ENCODE measurements at places on chromosomes 1 and 21. TPM values are rescaled to one million over a fixed set of nuclear protein-coding genes. Genes with fewer than 3 reads are reported as not detected.

NOTCH2 gene
- total RNA-seq = 46.2 TPM

COL6A1 gene
- 4.3 TPM for total RNA-seq

MMEL1 gene
- total RNA-seq = 1.6 TPM

JTB gene
- total RNA-seq = 204 TPM

LCE1E gene
- total RNA-seq = not detected

TMEM54 gene
- total RNA-seq = 1.4 TPM

DNA sequence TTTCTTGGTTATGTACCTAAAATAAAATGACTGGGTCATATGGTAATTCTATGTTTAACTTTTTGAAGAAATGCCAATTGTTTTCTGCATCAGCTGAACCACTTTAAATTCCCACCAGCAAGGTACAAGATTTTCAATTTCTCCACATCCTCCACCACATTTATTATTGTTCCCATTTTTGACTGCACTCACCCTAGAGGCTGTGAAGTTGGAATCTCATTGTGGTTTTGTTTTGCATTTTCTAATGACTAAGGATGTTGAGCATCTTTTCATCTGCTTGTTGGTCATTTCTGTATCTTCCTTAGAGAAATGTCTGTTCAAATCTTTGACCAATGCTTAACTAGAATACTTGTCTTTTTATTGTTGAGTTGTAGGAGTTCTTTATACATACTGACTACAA is 72.5 kb downstream of the ASTN1 start:
- DNase-seq = no peak
- no peak overlapping the region for H3K27ac ChIP-seq
- H3K36me3 ChIP-seq = no peaks in the 10 kb centered on the region

- no peak overlapping the region for H3K4me3 ChIP-seq
- DNase-seq = no peak
- no peak overlapping the region for H3K27ac ChIP-seq
- peaks cover 3% of the 10 kb centered on the region for H3K4me1 ChIP-seq
- peaks cover 3% of the 10 kb centered on the region for H3K27me3 ChIP-seq
These were observed 25.7 kb downstream of the LDLRAD1 start for GRCh38 chr1:53992085-53992874.

DNA sequence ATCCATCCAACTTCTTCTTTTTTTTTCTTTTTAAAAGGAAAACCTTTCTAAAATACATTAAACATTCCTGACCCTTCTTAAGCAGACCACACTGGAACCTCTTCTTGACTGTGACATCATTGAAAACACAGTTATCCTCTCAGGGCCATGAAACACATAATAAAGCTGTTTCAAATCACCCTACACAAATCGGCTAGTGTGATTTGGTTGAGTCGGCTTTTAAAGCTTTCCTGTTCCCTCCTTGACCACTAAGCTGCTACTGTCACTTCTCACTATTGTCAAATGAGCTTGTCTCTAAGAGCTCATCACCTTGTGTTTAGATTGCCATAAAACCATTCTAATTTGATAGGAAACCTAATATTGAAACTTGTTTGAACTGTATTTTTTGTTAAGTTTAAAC is 5.9 kb downstream of the USP24 start:
- peaks cover 41% of the 10 kb centered on the region for H3K36me3 ChIP-seq
- DNase-seq = no peak
- peak overlapping the region; percentile 38 for H3K4me3 ChIP-seq
- H3K27me3 ChIP-seq = no peaks in the 10 kb centered on the region

DNA sequence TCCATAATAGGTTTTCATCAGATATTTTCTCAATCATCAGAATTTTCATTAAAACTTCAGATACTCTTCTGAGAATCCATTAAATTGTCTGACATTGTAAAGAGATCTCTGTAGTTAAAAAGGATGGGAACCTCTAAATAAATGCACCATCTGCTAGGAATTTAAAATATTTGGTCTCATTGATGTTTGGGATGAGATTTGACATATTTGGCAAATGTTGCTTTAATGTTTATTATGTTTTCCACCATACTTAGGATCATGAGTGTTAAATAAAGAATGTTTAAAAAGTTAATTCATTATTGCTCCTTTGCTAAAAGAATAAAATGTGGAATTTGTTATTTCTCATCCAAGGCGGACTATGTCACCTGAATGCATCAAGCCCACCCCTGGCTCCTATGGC is 85.5 kb upstream of the VANGL1 start:
- DNase-seq = no peak
- no peaks in the 10 kb centered on the region for H3K36me3 ChIP-seq
- peaks cover 18% of the 10 kb centered on the region for H3K27me3 ChIP-seq
- H3K4me3 ChIP-seq = no peak overlapping the region
- H3K27ac ChIP-seq = no peak overlapping the region

GRCh38 chr1:20603504-20604464 is 14.9 kb downstream of the CDA start:
- no peaks in the 10 kb centered on the region for H3K36me3 ChIP-seq
- no peak overlapping the region for H3K4me3 ChIP-seq
- no peaks in the 10 kb centered on the region for H3K27me3 ChIP-seq
- no peak overlapping the region for H3K27ac ChIP-seq

DNA sequence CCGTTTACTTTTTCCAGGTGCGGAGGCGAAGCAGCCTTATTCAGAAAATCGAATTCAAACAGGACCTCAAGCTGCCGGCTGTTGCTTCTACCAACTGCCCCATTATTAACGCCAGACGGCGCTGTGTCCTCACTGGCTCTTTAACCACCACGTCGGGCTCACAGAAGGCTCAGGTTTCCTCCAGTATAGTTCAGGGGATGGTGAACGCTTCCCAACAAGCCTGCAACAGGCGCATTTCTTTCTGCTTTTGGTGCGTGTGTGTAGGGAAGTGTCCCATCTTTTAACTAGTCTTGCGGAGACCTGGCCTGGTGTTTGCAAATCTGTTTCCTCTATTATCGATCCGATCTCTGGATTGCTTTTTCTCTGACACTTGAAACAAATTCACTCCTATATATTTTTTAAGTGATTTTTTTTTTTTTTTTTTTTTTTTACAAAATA is 791 bp upstream of the STUM start:
- no peaks in the 10 kb centered on the region for H3K36me3 ChIP-seq
- H3K27me3 ChIP-seq = peaks cover 48% of the 10 kb centered on the region

- no peak overlapping the region for H3K27ac ChIP-seq
- H3K4me3 ChIP-seq = no peak overlapping the region
- no peaks in the 10 kb centered on the region for H3K36me3 ChIP-seq
- no peak for DNase-seq
- no peaks in the 10 kb centered on the region for H3K27me3 ChIP-seq
These were observed 23.8 kb downstream of the CLIC4 start for GRCh38 chr1:24768873-24769605.

DNA sequence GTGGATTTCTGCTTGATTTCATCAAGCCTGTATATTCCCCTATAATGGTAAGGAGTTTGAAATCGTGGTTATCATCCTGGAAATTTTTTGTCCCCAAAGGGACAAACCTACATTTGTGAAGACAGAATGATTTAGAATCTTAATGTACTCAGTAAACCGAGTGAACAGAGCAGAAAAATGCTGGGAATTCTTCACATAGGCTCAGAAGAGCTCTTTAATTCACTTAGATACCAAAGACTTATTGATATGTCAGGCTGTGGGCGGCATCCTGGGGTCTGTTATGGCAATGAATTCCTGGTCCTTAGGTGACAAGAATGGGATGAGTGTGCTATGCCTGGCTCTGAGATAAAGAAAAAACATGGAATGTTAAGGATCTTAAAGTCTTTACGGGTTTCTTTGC is 74.9 kb downstream of the ROR1 start:
- no peaks in the 10 kb centered on the region for H3K36me3 ChIP-seq
- DNase-seq = no peak
- H3K27ac ChIP-seq = no peak overlapping the region
- H3K4me1 ChIP-seq = no peaks in the 10 kb centered on the region

- no peak overlapping the region for H3K27ac ChIP-seq
- no peak overlapping the region for H3K4me3 ChIP-seq
- no peak for DNase-seq
- no peaks in the 10 kb centered on the region for H3K27me3 ChIP-seq
- peaks cover 60% of the 10 kb centered on the region for H3K4me1 ChIP-seq
- H3K36me3 ChIP-seq = no peaks in the 10 kb centered on the region
These were observed 62.5 kb upstream of the PRDX6 start for GRCh38 chr1:173414539-173415226.

DNA sequence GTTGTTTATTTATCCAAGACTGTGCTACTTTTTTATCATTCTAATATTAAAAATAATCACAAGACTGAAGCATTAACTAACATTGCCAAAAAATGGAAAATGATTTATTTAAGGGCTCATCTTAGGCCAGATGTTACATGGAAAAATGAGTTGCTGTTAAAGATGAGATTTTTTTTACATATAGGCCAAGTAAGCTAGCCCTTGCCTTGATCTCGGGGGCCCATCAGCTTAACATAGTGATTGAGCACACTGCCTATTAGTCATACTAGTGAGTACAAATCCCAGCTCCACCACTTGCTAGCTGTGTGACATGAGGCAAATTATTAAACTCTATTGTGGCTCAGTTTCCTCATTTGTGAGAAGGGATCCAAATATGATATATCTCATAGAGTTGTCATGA is 275.9 kb upstream of the SNX7 start:
- H3K4me3 ChIP-seq = no peak overlapping the region
- peaks cover 9% of the 10 kb centered on the region for H3K4me1 ChIP-seq
- DNase-seq = no peak
- H3K27ac ChIP-seq = no peak overlapping the region
- H3K27me3 ChIP-seq = no peaks in the 10 kb centered on the region

DNA sequence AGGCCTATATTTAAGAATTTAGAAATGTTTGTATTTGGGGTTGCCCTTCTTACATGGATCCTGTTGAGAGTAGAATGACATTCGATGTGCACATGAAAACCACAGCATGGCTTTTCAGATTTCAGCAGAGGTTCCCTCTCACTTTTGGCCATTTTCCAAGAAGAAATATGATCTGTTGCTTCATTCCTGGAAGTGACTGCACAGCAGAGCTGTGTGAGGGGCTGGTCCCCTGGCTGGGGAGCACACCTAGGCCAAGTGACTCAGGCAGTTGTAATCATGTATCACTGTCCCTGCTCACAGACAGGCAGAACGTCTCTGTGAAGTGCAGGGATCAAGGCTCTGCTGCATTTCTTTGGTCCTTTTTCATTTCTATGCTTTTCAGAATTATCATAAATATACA is 32.3 kb downstream of the AGT start:
- DNase-seq = no peak
- peaks cover 4% of the 10 kb centered on the region for H3K4me1 ChIP-seq
- no peak overlapping the region for H3K27ac ChIP-seq
- H3K36me3 ChIP-seq = peaks cover 16% of the 10 kb centered on the region
- no peaks in the 10 kb centered on the region for H3K27me3 ChIP-seq

- peaks cover 4% of the 10 kb centered on the region for H3K27me3 ChIP-seq
- H3K27ac ChIP-seq = no peak overlapping the region
- no peak overlapping the region for H3K4me3 ChIP-seq
- no peaks in the 10 kb centered on the region for H3K36me3 ChIP-seq
These were observed 94.6 kb upstream of the ZBTB18 start for GRCh38 chr1:243956450-243956849.

- peaks cover 45% of the 10 kb centered on the region for H3K36me3 ChIP-seq
- H3K27me3 ChIP-seq = peaks cover 9% of the 10 kb centered on the region
- no peak overlapping the region for H3K4me3 ChIP-seq
- DNase-seq = no peak
- H3K27ac ChIP-seq = no peak overlapping the region
These were observed 12.4 kb downstream of the GALNT2 start for GRCh38 chr1:230079199-230080024.

All from activated naive CD8-positive, alpha-beta T cell treated with anti-CD3 and anti-CD28 coated beads for 36 hours (primary cell).